ENCODE measurements at places on chromosomes 5 and 9.

- no peak for DNase-seq
Measured at GRCh38 chr9:2336055-2336454, 285.5 kb upstream of the VLDLR start.

DNA sequence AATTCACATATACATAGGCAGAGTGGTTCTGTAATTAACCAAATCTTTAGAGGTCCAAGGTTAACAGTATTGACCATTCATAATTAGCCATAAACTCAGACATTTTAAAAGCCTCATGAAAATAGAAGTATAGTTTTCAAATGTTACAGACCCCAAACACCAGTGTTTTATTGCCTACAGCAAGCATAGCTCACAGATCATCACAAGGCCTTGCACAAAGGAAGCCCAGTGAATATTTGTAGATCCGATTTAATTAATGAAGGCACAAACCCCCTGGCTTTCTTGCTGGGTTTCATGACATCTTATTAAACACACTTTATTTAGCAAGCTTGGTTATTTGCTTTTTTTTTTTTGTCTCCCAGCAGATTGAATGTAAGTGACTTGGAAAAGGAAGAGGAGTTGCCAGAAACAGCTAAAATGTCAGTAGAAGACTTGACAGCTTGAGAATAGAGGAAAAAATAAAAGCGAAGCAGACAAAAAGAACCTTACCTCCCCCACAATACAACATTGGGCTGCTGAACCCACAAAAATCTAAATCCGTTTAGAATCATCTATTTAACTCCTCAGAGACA lies 283.9 kb upstream of the TNC start:
- DNase-seq, result no peak

DNA sequence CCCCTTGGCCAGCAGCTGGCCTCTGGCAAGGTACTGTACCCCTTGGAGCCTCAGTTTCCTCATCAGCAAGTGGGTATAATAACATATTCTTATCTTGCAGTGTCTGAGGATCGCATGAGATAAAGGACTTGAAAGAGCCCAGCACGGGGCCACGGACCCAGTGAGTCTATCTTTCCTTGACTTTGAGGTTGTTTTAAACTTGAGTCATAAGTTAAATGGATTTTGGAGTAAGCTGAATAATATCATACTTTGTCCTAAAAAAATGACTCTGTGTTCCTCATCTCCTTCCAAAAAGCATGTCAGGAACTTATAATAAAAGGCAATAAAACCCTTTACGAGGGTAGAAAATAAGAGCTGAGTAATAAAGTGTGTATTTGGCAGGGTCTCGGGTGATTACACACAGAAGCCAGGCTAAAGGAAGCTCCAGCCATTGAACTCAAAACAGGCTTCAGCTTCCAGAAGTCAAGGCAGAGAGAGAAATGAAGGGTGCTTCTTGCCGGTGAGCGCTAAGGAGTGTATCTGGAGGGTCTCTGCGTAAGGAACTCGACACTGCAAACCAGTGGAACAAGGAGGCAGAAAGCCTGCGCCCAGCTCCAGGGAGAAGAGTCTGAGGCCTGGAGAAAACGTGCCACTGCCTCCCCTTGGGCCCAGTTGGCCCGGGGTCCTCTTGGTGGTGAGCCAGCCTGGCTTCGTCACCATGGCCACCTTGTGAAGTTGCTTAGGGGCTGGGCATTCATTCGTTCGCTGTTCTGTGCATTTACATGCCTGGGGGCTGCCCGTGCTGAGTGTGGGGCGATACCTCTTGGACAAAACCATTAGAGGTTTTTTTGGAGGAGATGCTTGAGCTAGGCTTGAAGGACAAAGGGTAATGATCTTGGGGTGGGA lies 72.4 kb upstream of the PHYKPL start:
- no peak for DNase-seq

GRCh38 chr9:116308076-116308475 lies 154.5 kb downstream of the PAPPA start:
- no peak for DNase-seq

Measured in T-helper 17 cell (primary cell).